ENCODE measurements at places on chromosomes 4 and X.

- DNase-seq: no peak
These were observed 296.9 kb downstream of the INPP4B start for GRCh38 chr4:142549248-142549647.

GRCh38 chrX:130418740-130419139 lies 17.0 kb downstream of the RBMX2 start:
- DNase-seq: no peak

DNA sequence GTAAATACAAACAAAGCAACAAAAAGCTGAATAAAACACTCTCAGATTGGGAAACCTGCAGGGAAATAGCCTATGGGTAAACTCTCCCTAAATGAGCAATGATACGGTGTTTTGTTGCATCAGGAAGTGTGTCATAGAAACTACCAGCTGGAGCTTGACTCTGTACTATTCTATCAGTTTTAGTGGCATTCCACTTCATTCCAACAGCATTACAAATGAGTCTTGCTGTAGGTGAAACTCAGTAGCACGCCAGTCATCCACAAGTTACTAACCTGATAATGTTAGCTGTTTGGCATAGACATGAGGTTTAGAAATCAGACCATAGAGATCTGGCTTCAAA lies 24.9 kb downstream of the FGFBP1 start:
- no peak for DNase-seq

DNA sequence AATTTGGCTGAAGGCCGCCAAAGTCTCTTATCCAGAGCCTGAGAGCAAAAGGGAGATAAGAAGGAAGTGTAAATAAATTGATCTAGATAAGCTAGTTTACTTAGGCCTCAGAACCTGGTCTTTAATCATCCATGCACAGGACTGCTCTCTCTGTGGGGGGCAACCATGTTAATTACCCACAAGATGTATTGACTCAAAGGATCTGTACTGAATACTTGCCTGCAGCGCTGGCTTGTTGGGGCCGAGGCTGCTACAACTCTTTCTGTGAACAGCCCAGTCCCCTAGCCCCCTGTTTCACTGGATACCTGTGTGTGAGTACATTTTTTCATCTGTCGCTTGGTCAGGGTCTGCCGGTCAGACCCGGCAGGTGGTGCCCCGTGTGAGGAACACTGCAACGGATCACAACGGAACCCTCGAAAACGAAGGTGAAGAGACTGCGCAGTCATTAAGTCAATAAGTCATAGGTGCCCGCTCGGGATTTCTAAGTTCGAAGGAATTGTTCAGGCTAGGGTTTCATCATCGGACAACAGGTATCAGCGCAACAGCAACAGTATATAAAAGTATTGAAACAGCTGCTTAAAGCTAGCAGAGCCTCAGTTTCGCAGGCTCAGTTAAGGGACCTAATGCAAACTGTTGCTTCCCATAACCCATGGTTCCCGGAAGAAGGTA lies 8.3 kb downstream of the MAGEA11 start:
- DNase-seq: no peak

GRCh38 chr4:109735566-109736365 lies 5.9 kb upstream of the PLA2G12A start:
- no peak for DNase-seq

DNA sequence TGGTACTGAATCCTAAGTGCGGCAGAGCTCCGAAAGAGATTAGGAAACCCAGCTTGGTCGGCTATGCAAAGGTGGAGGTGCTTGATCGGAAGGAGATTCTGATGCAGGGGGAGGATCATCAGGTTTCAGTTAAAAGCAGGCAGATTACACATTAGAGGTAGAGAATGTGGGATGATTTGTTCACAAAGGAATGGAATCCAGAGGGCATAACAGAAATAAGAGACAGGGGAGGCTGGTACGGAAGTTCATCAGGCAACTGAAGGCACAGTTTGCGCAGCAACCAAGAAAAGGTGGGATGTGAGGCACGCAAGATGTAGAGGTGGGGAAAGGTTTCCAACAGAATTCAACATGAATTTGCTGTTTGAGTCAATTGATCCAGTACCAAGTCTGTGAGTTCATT lies 424 bp upstream of the ZNF330 start:
- DNase-seq: no peak

DNA sequence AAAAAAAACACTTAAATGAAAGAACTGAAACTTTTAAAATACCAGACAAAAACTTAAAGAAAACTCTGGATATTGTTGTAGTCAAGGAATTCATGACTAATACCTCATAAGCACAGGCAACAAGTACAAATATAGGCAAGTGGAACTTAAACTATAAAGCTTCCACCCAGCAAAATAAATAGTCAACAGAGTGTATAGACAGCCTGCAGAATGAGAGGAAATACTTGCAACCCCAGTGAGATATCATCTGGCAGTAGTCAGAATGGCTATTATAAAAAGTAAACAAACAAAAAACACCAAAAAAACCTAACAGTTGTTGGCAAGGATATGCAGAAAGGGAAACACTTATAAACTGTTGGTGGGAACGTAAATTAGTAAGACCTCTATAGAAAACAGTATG lies 9.6 kb upstream of the RPS6KA6 start:
- DNase-seq: no peak

GRCh38 chr4:177441061-177441802 lies 1.0 kb downstream of the AGA start:
- DNase-seq: no peak

- DNase-seq: no peak
These were observed 136.7 kb downstream of the MAGEC2 start for GRCh38 chrX:142068365-142068764.

DNA sequence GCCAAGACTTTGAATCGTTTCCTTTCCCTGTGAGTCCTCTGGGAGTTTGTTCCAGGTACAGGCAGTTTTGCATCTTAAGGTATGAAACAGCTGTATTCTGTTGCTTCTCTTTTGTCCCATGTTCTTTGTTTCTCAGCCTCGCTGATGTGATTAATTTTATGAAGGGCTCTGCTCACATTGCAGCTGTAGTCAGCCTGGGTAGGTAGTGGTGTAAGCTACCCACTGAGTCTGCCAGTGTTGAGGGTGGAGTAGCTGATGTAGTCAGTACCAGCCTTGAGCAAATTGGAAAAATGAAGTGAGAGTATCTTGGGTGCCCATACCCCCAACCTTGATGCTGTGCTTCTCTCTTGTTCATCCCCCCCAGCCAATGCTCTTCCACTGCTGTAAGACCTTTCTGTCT lies 139.6 kb upstream of the SMIM31 start:
- no peak for DNase-seq

DNA sequence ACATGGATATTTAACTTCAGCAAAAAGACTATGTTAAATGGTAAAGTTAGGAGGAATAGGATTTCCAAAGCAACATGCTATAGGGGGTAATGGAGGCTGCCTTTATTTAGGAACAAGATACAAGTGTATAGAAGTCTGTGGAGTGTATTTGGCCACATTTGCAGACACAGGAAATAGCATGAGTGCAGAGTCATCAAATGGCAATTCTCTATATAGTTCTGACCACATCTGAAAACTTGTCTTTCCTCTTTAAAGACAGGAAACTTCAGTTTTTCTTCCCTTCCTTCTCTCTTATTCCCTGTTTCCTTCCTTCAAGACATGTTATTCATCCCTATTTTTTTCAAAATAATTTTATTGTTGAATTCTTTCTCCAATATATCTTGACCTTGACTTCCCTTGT lies 119.3 kb upstream of the PITX2 start:
- DNase-seq: no peak

DNA sequence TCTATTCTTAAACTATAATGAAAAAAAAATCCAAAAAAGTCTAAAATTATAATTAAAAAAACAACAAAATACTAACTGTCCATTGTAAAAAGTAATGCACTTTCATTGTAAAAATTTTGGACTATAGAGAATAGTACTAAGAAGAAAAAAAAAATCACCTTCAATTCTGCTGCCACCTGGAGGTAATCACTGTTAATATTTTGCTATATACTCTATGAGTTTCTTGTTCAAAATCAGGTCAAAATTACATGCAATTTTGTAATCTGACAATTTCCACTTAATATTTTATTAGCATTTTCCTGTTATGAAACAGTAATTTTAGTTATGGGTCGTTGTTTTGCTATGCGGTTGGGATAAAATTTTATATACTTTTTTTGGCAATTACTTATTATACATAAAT lies 62.0 kb downstream of the HTT start:
- no peak for DNase-seq

DNA sequence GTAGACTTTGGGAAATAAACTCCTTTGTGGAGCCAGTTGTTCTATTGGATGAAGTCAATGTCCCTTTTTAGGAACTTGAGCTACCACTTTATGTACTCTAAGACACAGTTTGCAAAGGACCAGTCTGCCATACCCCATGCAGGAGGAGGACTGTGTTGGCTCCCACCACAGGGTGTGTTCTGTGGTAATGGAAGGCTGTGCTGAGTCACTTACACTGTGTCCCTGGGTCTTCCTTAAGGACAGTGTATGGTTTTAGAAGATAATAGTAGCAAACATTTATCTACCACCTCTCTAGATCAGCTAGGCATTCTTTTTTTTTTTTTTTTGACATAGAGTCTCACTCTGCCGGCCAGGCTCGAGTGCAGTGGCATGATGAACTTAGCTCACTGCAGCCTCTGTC lies 184.0 kb upstream of the PGRMC2 start:
- DNase-seq: no peak

DNA sequence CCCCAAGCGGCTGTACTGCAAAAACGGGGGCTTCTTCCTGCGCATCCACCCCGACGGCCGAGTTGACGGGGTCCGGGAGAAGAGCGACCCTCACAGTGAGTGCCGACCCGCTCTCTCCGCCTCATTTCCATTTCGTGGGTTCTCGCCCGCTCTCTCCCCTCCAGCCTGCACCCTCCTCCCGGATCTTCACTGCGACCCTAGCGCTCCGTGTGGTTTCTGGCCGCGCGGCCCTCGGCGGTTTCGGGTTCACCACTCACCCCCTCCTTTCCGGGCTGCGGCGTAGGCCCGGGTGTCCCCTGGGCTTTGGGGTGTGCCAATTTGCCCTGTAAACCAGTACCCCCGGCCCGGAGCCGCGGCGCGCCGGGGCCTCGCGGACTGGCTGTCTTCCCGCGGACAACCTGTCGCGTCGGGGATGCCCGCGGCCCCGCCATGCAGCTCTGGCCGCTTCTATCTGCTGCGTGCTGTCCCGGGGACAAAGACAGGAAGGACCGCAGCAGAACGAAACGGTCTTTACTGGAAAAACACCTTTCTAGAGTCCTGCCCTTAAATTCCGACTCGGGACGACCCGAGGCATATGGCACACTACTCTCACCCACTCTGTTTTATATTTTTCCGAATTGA lies 737 bp downstream of the FGF2 start:
- no peak for DNase-seq

DNA sequence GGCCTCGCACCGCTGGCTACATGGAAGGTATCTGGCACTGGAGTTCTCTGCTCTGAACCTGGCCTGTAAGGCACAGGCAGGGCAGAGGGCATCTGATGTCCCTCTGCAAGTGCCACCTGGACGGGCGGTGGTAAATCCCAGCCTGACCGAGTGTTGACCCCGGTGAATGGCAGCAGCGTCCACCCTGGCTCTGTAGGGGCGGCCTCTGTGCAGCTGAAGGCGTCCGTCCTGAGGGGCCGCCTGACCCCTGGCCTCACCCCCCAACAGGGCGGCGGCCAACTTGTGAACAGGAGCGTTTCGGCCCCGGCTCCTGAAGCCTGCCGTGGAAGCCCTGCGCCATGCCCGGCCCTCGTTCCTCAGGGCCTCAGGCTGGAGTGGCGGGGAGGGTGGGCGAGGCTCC lies 51.4 kb downstream of the CPZ start:
- DNase-seq: no peak

- DNase-seq: no peak
These were observed 103.5 kb upstream of the NOCT start for GRCh38 chr4:138911909-138912703.

DNA sequence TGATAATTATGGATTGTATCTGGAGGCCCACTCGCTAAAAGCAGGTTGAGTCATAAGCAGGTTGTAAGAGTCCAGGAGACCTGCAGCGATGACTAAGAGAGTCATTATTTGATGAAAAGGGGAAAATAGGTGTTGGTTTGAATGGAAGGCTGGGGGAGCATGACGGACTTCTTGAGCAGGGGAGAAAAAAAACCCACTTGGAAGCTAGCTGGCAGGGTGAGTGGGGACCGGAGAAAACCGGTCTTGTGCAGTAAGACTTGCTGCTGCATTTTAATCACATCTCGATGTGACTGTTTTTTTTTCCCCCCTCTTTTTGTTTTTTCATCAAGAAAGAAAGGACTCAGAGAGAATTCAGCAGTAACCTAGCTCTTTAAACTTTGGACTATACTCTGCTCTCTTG lies 90.0 kb downstream of the IGSF1 start:
- no peak for DNase-seq

- no peak for DNase-seq
These were observed 4.0 kb downstream of the HAND2 start for GRCh38 chr4:173526027-173526482.

DNA sequence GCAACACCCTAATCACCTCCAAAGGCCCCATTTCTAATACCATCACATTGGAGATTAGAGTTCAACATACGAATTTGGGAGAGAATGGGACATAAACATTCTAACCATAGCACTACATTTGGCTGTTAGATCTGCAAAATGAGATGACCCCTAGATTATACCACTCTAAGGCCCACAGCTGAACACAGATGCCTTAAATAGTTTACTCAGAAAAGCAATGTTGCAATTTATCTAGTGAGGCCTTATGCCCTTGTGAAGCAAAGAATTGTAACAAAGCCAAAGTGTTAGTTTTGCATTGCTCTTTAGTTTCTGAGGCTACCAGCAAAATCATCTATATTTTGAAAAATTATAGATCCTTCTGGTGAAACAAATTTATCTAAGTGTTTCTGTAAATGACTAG lies 31.6 kb upstream of the ARHGEF6 start:
- DNase-seq: no peak

DNA sequence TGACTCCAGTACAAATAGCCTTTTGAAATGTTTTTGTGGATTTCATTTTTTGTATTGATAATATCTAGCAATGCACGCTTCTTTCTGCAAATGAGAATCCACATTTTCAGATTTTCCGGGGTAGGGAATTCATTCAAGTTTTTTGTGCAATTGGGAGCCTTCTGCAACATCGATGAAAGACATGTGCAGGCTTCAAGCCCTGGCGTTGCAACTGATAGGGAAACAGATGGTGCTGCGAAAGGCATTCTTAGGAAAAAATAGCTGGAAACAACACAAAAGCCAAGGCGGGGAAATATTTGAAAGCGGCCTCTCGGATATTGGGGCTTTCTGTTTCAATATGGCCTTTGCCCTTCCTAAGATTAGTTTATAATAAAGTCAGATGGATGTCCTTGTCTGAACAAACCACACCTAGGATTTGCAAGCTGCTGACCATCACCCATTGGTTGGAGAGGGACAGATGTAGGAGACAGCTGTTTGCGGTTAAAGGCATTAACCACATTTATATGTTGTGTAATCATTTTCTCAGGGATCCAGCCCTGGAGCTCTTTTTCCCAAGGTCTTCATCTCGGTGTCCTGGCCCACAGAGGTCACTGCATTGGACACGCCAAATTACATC lies 136.5 kb downstream of the PRKX start:
- DNase-seq: no peak

Measured in activated T-cell treated with anti-CD3 and anti-CD28 coated beads for 4 hours (primary cell).